BJ (cell line): ENCODE measurements at places on chromosomes 3 and 15. TPM values are rescaled to one million over a fixed set of nuclear protein-coding genes. Genes with fewer than 3 reads are reported as not detected.

CDCP1 gene
- polyA plus RNA-seq: 1.0 and 1.3 TPM in 2 replicates

GRCh38 chr3:73055583-73055982 is 5.9 kb upstream of the EBLN2 start:
- DNase-seq: no peak

- no peak for DNase-seq
These were observed 751.6 kb downstream of the SI start for GRCh38 chr3:164326714-164327113.

GRCh38 chr3:30332196-30333021 is 274.0 kb upstream of the TGFBR2 start:
- no peak for DNase-seq

- no peak for DNase-seq
These were observed 329.1 kb upstream of the ROPN1 start for GRCh38 chr3:124320976-124321375.

CCDC191 gene
- polyA plus RNA-seq: 1.3 and 1.9 TPM in 2 replicates

DNA sequence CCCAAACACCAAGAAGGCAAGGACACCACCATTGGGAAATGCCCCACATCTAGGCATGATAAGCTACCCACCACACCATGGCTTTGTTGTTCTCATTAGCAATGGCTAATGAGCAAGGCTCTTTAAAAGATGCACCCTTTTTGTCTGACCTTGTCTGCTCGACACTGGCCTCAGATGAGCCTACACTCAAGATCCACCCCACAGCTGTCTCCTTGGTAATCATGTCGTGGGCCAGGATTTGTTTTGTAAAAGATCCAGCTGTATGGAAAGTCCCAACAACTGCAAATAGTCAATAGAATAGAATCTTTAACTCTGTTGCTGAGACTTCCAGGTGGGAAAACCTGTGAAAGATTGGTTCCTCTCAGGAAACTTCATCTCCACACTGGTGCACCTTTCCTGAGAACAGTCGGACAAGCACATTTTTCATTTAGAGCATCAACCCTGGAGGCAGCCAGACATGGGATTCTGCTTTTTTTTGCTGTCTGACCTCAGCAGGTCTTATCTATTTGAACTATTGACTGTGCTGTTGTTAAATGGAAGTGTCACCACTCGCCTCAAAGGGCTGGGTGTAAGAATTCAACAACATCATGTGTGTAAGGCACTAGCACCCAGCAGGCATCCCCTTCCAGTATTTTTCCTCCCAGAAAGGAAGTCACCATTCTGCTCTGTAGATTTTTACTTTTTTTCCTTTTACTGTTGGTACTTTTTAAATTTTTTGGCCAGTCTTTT is 35.5 kb downstream of the DUT start:
- no peak for DNase-seq

GRCh38 chr3:47848599-47849117 is 45.7 kb downstream of the DHX30 start:
- no peak for DNase-seq

FAM43A gene
- polyA plus RNA-seq: 12.2 and 14.6 TPM in 2 replicates

- DNase-seq: no peak
These were observed 200.3 kb upstream of the SEMA6D start for GRCh38 chr15:47516972-47517371.

DNA sequence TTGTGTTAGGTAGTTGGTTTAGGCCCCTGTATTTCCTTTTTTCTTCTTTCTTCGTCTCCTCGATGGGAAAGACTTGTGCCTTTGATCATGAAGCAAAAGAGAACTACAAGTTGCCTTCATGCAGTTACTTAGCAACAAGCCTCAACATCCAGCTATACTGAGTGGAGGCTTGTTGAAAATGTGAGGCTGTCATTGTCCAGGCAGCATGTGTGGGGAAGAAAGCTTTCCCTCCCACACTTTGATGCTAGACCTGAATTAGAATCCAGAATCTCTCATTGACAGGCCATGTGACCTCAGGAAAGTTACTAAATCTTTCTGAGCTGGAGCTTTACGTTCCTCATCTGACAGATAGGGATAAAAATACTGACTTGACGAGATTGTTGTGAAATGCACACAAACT is 23.7 kb downstream of the IFT122 start:
- DNase-seq: no peak

GRCh38 chr15:24761704-24762302 is 86.2 kb downstream of the NPAP1 start:
- no peak for DNase-seq

SPESP1 gene
- polyA plus RNA-seq: 7.5 and 11.7 TPM in 2 replicates

- DNase-seq: no peak
These were observed 30.1 kb downstream of the SH3GL3 start for GRCh38 chr15:83477172-83477807.

DNA sequence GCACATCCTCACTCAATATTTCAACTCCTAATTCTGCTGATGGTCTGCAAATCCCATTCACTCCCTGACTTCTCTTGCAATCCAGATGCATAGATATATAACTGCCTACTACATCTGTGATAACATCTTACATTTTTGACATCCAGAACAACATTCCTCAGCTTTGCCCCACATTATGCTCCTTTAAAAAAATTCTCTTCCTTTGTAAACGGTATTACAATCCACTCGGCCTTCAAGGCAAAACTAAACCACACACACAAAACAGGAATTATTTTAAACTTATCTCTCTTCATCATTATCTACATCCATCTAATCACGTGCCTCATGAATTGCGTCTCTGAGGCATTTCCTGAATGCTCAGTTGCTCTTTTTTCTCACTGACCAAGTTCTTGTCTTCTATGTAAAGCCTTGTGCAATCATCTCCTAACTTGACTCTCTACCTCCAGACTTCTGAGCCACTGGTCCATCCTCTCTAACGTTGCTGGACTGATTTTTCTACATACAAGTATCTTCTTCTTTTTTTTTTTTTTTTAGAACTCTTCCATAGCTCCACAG is 117.0 kb downstream of the SATB1 start:
- DNase-seq: no peak

DNA sequence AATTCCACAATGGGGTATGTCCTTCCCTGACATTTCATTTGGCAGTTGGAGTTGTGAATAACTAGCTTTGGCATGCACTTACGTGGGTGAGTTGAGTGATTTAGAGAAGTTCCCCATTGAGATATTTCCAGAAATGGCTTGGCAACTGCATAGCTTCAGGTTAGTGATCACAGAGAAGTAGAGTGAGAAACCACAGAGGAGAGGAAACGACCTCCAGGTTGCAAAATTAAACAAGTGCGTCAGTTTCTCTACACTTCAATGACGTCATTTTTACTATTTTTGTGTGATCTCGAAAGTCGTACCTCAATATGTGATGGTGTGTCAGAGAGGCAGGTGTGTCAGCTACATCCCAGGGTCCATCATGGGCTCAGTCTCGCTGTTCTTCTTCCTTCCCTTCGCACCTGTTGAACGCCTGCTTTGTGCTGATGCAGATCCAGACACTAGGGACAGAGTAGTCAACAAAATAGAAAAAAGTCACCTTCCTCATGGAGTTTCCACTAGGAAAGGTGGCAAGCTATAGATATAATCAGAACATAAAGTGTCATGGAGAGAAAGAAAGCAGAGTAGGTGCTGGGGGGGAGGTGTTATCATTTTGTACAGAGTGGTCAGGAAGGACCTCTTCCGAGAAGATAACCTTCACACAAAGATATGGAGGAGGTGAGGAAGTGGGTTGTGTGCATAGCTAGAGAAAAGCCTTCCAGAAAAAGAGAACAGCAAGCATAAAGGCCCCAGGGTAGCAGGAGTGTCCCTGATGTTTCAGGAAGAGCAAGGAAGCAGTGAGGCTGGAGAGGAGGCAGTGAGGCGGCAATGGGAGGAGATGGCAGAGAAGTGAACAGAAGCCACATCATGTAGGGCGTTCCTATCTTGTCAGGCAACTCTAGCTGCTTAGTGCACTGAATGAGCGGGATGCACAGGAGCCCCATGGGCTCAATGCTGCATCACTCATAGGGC is 75.6 kb downstream of the MCTP2 start:
- DNase-seq: no peak

DNA sequence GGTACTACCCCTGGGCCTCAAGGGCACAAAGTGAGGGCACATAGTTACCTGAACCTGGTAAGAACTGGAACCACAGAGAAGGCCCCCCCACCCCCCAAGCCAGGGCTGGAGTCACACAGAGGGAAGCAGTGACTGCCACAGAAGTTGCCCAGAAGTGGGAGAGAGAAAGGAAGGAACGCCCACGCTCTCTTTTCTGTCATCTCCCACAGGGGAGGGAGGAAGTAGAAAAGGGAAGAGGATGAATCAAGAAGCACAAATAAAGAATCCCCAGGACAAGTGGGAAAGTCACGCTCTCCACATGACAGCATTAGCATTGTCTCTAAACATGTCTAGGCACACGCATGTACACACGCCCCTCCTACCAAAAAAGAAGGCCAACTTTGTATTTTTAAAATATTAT is 114.7 kb upstream of the FRMD4B start:
- DNase-seq: no peak

COL6A5 gene
- not detected in 2 replicates for polyA plus RNA-seq

EFHB gene
- 0.29 and 0.42 TPM in 2 replicates for polyA plus RNA-seq

AMIGO3 gene
- not detected in 2 replicates for polyA plus RNA-seq

DNA sequence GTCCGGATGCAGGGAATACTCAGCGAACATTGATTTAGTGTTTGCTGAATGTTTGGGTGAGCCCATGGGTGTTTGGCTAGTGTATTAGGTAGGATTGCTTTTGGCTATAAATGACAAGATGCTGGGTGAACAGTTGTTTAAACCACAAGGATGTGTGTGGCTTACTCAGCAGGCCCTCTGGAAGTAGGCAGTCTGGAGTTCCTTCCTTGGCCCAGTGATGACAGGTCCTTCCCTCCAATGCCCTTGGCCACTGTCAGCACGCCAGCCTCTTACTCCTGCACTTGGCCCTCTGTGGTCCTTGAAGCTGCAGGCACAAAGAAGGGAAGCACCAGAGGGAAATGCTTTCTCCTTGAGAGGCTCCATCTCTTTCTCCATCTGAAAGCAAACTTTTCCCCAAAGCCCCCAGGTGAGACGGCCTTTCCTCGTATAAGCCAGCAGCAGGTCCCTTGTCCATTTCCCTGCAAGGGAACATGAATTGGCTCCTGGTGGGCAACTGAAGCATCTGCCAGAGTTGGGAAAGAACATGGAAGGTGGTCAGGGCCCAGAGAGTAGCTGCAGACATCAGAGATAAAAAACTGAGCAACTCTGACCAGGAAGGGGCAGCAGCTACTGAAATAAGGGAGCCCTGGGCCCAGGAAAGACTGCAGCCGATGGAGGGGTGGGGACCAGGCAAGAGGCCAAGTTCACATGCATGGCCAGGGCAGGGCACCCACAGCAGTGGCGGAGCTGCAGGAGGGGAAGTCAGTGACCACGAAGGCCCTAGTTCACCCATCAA is 105.0 kb downstream of the TPRA1 start:
- DNase-seq: no peak

WDR49 gene
- polyA plus RNA-seq: not detected in 2 replicates

RBSN gene
- 10.8 and 11.6 TPM in 2 replicates for polyA plus RNA-seq

CRABP1 gene
- not detected in 2 replicates for polyA plus RNA-seq

- no peak for DNase-seq
These were observed at the start of gene ZBED2 for GRCh38 chr3:111595232-111595631. TSS of gene ZBED2 (minus strand) at chr3:111595346. CDS start at chr3:111594201, 1,145 bp downstream.

CDHR4 gene
- not detected in 2 replicates for polyA plus RNA-seq

APOD gene
- polyA plus RNA-seq: 8.3 and 15.0 TPM in 2 replicates

GRCh38 chr3:13013994-13014754 is 59.1 kb downstream of the IQSEC1 start:
- DNase-seq: no peak

DNA sequence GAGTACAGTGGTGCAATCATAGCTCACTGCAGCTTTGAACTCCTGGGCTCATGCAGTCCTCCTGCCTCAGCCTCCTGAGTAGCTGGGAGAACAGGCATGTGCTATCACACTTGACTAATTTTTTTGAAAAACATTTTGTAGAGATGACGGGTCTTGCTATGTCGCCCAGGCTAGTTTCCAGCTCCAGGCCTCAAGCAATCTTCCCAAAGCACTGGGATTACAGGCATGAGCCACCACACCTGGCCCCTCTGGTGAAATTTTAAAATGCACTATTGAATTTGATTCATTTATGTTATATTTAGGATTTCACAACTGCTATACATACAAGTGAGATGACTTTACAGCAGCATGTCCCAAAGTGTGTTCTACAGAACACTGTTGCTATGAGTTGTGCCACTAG is 50.8 kb upstream of the TPM1 start:
- no peak for DNase-seq

ZNF148 gene
- polyA plus RNA-seq: 18.4 and 31.7 TPM in 2 replicates

GRCh38 chr3:129077222-129077621 is 16.6 kb downstream of the GP9 start:
- no peak for DNase-seq

DNA sequence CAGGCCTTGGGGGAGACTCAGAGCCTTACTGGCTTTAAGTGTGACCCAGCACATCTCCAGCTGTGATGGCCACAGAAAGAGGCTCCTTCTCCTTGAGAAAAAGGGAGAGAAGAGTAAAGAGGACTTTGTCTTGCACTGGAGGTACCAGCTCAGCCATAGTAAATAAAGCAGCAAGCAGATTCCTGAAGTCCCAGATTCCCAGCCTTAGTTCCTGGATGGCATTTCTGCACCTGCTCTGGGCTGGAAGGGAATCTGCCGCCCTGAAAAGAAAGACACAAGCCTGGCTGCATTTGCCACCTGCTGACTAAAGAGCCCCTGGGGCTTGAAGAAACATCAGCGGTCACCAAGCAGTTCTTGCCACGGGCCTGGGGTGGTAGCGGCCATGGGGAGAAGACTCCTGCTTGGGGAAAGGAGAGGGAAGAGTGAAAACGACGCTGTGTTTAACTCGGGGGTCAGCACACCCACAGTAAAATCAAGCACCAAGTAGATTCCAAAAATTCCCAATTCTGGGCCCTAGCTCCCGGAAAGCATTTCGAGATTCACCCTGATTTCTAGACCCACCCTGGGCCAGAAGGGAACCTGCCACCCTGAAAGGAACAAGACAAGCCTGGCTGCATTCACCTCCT is 24.2 kb upstream of the TNK2 start:
- DNase-seq: no peak
